ENCODE measurements at places on chromosomes 4 and X.

DNA sequence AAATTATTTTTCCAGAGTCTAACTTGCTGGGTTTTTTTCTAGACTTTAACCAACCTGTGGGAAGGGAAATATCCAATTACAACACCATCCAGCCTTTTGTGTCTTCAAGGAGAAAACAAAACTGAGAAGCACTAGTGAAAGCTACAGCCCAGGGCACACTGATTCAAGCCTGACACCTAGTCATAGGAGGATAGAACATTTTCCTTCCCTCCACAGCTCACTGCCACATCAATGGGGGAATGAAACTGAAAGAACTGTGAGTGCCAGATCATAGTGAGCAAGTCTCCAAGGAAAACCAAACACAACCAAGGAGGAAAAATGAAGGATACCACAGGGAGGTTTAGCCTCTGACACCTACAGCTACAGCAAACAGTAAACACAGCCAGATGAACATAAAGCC lies 43.3 kb upstream of the MAGEA8 start:
- DNase-seq, result no peak

DNA sequence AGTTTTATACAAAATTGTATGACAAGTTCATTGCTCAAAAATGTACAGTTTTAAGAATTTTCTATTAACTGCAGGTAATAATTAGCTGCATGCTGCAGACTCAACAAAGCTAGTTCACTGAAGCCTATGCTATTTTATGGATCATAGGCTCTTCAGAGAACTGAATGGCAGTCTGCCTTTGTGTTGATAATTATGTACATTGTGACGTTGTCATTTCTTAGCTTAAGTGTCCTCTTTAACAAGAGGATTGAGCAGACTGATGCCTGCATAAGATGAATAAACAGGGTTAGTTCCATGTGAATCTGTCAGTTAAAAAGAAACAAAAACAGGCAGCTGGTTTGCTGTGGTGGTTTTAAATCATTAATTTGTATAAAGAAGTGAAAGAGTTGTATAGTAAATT lies 131.0 kb downstream of the TET2 start:
- DNase-seq, result no peak

DNA sequence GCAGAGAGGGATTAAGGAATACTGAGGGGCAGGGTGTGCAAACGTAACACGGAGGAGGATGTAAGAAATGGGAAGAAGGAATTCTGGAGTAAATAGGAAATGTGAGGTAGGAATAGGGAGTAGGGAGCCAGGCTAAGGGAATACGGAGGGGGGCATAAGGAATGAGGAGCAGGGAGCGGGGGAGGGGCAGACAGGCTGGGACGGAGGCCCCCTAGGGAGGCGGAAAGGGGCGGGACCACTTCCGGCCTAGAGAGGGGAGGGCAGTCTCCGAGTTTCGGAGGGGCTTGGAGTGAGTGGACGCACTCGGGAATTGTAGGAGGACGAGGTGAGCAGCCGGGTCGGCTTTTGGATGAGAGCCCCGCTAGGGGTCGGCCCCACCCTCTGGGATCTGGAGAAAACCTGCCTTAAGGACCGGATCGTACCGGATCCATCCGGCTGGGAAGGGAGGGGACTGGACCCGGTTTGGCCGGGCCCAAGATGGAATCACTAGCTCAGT lies 612 bp downstream of the MAGED2 start:
- peak; percentile 79 for DNase-seq

DNA sequence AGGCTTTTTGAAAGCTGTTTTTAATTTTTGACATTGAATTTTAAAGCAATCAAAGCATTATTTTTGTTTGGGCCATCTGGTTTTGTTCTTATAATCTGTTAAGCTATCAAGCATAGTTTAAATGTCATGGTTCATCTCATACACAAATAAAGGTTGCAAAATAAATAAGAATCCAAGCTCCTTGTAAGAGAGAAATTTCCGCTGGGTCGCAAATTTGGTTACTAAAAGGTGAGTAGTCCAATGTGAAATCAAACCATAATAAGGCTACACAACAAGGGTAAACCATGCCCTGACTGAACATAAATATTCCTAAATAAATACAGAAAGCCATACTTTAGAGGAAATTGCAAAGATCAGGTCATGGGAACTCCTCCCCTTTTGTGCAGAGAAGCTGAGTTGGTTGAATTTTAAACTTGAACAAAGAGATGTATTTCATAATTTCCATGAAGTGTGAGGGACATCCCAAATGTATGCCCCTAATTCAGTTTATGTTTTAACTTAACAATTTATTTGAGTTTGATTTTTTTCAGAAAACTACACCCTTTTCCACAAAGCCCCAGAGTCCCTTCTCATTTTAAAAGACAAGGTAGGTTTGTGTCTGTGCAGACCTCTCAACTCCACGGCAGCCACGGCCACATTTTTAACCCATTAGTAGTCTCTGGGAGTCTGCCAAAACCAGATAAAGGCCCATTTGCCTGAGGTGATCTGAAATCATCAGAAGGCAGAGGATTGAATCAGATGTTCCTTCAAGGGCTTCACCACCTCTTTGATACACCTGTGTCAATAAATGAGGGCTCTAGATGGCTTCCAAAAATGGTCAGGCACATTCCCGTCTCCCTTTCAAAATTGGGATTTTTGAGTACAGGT lies 85.2 kb downstream of the PLAC1 start:
- no peak for DNase-seq

DNA sequence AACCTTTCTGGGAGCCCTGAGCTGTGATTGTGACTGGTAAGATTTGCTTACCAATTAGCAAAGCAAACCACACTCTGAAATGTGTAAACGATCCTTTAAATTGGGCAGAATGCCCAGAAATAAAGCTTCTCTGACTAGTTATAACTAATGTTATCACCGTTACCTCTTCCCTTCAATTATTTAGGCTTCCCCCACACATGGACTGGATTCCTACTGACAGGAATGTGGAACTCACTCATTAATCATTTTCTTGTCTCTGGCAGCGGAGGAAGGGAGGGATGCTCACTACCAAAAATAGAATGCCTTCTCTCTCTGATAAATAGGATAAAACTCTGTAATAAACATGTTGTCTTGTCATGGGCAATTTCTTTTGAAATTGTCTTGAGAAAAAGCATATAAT lies 25.3 kb upstream of the NWD2 start:
- peak; percentile 32 for DNase-seq
